ENCODE measurements at places on chromosomes 6 and 20.

DNA sequence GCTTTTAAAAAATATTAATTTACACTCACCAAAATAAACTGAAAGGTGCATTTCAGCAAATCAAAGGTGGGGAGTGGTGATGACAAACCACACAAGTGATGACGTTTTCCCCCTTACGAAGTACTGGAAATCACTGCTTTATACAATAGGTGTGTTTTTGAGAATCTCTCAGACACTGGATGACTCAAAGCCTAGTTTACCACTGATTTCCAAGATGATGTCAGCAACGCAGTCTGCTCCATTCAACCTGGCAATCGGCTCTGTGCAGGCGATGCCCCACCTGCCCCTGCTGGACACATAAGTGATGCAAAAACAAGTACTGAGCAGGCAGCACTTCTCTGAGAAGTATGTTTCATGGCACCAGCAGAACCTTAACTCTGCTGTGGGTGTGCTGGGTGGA is 114.4 kb downstream of the SOD2 start:
- no peak for DNase-seq

GRCh38 chr6:2369606-2370005 is 124.2 kb upstream of the GMDS start:
- no peak for DNase-seq

GRCh38 chr6:137230547-137230946 is 11.4 kb upstream of the IFNGR1 start:
- DNase-seq = no peak

DNA sequence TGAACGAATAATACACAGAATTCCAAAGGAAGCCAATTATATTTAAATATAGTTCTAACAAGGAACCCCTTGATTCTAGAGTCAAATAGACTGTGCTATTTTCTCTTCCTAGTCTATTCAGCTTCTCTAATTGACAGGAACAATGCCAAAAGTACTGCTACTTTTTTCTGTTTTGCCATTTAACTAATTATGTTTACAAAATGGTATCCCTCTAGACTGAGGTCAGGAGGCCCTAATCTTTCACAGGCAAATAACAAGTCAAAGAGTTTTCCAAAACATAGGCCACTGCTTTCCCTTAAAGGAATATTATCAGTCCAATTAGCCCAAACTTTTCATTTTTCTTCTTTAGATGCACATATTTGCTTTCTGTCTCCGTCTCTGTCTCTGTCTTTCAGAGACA is 539.3 kb downstream of the RFPL4B start:
- no peak for DNase-seq

DNA sequence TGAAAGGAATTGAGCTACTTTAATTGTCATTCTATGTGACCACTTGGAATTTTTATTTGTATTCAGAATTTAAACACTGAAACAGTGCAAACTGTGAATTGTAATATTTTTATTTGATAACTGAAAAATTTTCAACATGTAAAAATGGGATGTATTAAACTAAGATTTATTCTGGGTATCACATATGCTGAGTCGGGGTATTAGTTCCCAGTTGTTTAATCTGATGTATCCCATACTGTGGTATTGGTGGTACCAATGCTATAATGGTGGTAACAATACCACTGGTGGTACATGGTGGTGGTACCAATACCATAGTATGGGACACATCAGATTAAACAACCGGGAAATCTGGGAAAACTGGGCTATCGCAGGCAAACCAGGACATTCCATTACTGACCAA is 79.4 kb downstream of the CDC5L start:
- DNase-seq = no peak

- DNase-seq = no peak
Measured at GRCh38 chr6:2794171-2794730, 29.1 kb downstream of the WRNIP1 start.

GRCh38 chr6:14470671-14471070 is 353.1 kb downstream of the CD83 start:
- DNase-seq = no peak

DNA sequence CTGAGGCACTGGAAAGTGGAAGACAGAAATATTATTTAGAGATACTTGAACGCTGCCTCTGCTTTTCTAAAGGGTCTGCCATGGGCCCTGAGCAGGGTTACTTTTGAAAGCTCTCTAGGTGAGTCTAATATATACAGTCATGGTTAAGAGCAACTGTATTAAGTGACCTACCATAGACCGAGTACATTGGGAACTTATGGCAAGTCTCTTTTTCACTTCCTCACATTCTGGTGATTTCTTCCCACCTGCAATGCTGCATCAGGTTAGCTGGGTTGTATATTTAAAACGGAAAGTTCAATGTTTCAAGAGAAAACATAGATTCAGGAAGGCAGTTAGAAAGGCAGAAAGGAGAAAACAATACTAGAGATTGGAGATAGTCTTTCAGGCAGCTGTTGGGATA is 154.7 kb downstream of the PHF3 start:
- no peak for DNase-seq
